Amniotic stem cell (primary cell): ENCODE measurements at places on chromosomes 1 and 21.
A peak's percentile ranks its signal among the peaks of the same experiment; 100 is the strongest.

GRCh38 chr1:67855444-67855843, 22.2 kb upstream of the GNG12 start:
- no peak for DNase-seq

DNA sequence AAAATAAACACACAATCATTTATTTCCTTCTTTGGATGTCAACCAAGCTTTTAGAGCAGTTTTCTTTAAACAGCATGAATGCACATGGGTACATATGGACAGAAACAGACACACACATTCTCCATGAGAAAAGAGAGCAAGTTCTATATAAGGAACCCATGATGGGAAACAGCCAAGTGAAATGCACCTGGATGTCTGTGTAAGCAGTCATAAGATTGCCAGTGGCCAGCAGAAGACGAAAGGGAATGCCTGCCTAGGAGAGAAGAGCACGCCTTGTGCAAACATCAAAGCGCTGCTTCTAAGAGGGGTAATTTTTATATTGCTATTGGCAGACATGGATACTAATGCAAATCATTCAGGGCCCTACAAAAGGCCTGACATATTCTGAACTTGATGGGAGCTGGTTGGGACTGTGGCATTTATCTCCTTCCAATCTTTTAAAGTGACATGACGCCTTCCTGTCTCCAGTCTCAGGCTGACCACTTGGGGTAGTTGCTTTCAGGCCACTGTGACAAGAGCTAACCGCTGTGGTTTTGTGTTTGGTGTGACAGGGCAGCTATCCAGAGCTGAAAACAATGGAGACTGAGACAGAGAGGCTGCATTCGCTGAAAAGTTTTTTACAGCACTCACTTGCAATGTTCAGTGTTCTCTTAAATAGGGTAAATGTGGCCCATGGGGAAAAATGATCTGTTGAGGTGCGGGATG, 75.0 kb upstream of the DPT start:
- no peak for DNase-seq

DNA sequence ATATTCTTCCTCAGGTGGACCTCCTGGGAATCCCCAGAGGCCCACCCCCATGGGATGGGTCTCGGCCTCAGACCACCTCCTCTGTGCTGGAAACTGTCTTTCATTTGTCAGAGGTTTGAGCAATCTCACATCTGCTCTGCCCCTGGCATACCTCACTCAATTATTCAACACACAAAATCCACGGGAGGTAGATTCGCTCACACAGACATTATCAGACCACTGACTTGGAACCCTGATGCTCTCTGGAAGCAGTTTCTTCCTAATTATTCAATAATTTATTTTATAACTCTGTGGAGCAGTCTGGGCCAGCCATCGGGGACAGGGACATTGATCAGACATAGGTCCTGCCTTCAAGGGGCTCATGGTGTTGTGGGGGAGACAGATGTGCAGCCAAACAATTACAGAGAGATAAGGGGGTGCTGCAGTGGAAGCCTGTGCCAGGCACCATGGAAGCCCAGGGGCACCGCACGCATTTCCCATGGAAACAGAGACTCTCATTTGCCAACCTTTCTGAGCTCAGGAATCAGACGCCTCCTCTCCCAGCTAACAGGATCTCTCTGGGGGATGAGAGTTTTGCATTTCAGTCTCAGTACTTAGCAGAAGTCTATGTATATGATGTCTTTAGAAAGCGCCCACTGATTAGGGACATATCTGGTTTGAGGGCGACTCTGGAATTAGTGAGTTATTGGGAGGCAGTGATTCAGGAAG, 96.5 kb downstream of the HMGB4 start:
- DNase-seq = no peak

- no peak for DNase-seq
Measured at GRCh38 chr1:60746278-60746791, 336.0 kb upstream of the NFIA start.

DNA sequence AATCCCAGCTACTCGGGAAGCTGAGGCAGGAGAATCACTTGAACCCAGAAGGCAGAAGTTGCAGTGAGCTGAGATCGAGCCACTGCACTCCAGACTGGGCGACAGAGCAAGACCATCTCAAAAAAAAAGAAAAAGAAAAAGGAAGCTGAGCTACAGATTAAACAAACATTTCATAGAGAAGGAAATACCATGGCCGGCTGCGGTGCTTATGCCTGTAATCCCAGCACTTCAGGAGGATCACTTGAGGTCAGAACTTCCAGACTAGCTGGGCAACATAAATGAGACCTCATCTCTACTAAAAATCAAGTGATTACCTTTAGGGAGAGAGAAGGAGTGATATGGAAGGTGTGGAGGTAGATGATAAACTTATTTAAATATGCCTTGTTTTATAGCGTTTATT, 14.0 kb upstream of the CFAP126 start:
- DNase-seq = no peak

- DNase-seq = no peak
Measured at GRCh38 chr1:228226956-228227791, 19.3 kb downstream of the OBSCN start.

DNA sequence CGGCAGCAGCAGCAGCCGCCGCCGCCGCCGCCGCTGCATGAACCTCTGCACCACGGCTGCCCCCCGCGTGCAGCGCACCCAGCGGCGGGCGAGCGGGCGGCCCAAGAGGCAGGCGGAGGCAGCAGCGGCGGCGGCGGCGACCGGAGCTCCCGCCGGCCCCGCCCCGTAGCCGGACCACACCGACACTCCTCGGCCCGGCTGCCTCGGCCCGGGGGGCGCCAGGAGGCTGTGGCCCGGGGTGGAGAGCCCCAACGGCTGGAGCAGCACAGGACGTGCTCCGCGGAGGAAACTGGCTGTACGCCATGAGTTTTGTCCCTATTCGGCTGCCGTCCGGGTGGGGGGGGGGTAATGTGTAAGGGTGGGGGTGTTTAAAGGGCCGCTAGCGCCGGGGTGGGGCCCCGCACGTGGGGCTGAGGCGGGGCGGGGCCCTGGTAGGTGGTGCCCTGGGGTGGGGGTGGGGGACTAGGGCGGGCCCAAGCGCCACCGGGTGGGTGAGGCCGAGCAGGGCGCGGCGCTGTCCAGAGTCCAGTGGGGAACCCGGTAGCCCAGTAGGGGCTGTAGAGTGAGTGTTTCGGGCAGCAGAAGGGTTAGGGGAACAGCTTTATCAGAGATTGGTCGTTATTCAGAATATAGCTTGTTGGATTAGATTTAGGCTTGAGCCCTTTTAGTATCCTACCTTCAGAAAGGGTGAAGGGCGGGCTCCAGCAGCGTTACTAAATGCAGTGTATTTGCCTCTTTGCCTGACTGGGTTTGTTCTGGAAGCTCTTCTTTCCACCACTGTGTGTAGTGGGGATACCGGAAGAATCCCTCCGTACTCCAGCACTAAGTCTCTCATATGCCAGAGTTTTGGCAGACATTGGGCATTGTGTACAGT, at the start of gene FAM78B:
FAM78B (minus strand) TSS at position 304 of the 874 bp plus-strand sequence. CDS start 753 bp downstream, outside the sequence.
- DNase-seq = no peak

GRCh38 chr1:215631489-215631888, 64.4 kb downstream of the KCTD3 start:
- peak; percentile 14 for DNase-seq

GRCh38 chr1:233936842-233937241, 32.4 kb downstream of the SLC35F3 start:
- DNase-seq = no peak

GRCh38 chr1:203911806-203912205, 50.4 kb downstream of the SNRPE start:
- DNase-seq = no peak
